Activated naive CD4-positive, alpha-beta T cell treated with anti-CD3 and anti-CD28 coated beads, Interleukin-2, amount 10 ng/mL, durations not matched to agents 7 days and 5 days (primary cell): ENCODE measurements at places on chromosomes 5 and 9.

DNA sequence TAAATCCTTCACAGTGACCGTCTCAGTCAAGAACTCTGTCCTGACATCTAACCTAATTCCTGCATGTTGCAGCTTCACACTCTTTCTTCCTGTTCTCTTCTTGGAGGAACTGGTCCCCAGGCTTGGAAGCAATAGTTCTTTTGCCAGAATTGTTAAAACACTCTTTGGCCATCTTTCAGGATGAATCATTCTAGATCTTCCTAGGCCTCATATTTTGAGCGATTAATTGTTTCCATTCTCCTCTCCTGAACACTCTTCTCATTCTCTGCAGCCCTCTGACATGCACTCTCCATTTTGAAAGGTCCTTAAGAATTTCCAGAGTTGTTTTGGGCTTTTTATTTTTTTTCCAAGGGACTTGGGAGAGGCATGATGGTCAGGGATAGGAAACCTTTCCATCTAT, 85.8 kb downstream of the FAM114A2 start:
- DNase-seq = no peak

- no peak for DNase-seq
Observed at GRCh38 chr5:160799184-160799583, 52.8 kb downstream of the ATP10B start.

DNA sequence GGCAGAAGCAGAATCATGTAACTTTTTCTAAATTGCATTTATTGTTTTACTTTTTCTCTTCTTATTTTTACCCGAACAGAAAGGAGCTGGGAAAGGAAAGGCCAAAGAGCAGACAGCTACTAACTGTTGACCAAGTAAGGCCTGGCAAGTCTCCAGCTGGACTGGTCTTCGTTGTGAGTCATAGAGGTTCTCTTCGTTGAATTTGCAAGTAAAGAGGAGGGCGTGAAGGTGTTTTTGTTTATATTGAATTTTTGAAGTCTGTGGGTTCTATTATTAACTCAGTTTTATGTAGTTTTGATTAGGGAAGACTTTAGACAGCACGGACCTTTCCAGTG, 416.5 kb upstream of the CCNH start:
- no peak for DNase-seq

- no peak for DNase-seq
Observed at GRCh38 chr5:126280343-126280742, 142.9 kb upstream of the GRAMD2B start.

GRCh38 chr5:152465140-152465539, 60.1 kb upstream of the NMUR2 start:
- no peak for DNase-seq

DNA sequence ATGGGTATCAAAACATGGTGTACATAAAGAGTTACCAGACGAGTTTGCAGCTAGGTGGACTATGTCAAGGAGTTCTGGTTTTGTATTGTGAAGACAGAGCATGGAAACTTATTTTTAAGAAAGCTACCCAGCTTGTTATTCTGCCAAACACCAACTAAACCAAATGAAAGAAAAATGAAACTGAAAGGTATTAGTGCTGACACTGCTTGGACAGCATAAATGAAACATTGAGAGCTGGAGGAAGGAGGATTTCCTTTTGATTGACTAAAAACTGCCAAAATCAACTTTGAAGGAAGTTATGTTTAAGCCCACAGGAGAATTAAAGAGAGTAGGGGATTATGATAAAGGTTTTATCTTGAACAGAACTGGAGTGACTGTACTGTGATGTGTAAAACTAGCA, 766.2 kb downstream of the PTPRD start:
- DNase-seq = no peak

DNA sequence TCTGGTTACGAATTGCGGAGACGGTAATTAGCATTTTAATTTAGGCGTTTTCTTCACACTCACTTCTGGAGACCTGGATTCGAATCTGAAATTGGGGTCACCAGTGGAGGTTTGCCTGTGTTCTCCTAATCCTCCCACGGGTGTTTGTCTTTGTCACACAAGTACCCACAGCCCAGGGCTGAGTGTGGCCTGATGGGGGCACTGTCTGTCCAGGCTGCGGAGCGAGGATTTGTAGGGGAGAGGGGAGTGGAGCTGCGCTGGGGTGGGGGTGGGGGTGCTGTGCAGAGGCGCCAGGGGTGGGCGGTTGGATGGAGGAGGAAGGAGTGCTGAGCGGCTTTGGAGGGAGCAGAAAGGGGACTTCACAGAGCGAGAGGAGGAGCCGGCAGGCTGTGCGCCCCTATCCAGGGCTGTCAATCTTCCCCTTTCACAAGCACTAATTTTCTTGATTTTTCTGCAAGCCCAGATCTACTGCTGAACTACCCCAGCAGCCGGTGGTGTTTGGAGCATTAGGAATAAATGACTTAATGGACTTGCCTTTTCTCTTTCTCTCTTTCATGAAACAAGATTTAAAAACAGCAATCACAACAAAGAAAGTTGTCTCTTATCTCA, 53.1 kb downstream of the TSPAN17 start:
- DNase-seq = peak; percentile 27

DNA sequence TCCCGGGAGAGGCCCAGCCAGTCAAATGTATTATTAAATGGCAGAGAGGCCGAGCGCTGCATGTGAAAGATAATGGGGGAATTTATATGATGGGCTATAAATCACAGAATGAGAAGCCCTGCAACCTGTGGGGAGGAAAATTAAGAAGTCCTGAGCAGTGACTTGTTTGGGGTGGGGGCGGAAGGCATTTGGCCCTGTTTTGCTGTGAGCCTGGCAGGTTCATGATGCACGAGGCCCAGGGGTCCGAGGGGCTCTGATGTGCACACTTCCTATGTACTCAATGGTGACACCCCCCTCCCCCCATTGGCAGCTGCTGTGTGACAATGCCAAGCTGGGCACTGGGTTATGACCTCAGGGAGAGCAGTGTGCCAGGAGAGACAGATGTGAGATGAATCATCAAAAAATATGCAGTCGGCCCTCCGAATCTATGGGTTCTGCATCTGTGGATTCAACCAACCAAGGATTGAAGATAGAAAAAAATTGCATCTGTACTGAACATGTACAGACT, 13.7 kb upstream of the DAB2IP start:
- no peak for DNase-seq

- DNase-seq = no peak
Observed at GRCh38 chr9:134406366-134407120, 80.3 kb downstream of the RXRA start.

DNA sequence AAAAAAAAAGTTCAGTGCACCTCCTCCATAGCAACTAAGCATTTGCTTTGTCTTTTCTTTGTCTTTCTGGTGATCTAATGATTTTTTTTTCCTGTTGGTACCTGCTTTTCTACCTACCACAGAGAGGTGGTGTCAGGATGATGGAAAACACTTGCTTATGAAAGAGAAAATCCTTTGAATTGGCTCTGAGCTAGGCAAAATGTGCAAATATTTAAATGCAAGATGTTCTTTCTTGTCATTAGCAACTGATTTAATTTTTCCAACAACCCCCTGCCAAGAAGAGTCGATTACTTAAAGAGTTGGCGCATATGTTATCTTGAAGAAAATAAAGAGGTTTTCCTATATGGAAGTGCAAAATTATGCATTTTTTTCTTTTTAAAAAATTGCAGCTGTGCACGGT, 37.7 kb downstream of the TNC start:
- no peak for DNase-seq

- no peak for DNase-seq
Observed at GRCh38 chr5:179624841-179625271, 1.4 kb upstream of the HNRNPH1 start.

- DNase-seq = no peak
Observed at GRCh38 chr5:61625137-61625561, 293.1 kb downstream of the ZSWIM6 start.

DNA sequence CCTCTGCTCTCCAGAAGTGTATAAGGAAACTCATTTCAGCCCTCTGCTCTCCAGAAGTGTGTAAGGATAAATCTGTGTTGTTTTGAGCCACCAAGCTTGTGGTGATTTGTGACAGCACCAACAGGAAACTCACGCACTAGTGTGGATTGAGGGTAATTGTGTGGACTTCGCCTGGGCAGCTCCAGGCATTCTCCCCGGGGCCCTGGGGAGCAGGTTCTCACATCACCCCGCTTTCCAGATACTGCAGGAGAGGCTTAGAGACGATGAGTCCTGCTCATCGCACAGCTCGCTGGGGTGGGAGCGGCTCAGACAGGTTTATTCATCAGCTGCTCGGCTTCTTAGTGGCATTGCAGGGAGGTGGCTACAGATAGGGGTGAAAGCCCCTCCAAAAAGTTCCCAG, 38.4 kb upstream of the RNF130 start:
- DNase-seq = peak; percentile 14

DNA sequence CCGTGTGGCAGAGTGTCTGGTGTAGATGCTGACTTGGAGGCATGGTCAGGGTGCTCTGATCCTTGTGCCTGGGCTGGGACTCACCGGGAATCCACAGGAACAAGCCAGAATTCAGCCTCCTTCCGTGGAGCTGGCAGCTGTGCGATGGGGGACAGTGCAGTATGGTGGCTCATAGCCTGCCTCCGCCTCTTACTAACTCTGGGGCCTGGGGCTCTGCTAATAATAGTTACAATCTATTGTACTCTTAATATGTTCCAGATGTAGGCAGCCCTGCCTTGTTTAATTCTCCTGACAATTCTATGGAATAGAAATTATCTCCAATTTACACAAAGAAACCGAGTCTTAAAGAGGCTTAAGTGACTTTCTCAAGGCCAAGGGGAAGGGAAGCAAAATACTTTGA, 77.6 kb downstream of the PCDH1 start:
- DNase-seq = no peak

DNA sequence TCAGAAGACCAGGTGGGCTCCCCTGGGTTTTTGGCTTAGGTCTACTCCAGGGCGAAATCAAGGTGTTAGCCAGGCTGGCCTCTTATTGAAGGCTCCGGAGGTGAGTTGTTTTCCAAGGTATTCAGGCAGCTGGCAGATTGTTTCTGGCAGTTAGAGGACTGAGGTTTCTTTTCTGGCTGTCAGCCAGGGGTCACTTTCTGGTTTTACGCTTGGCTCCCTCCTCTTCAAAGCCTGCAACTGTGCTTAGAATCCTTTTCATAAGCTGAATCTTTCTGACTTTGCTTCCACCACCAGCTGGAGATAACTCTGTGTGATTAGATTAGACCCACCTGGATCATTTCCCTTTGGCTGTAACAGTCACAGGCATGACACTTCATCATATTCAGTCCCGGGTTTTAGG, 24.6 kb downstream of the RFK start:
- DNase-seq = no peak

DNA sequence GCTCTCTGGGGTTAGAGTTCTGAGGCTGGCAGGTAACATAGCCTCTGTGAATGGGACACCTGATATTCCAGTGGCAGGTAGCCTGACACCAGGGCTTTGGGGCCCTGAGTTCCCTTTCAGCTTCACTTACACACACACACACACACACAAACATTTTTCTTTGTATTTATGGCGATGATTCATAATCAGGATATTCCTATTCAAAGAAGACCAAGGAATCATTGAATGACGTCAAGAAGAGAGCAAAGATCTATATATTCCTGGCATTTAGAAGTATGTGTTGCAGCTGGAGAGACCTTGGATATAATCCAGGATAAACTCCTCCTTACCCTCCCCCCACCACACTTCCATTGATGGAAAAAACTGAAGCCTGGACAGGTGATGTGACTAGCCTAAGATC, 7.9 kb upstream of the ENTREP1 start:
- DNase-seq = no peak

GRCh38 chr9:90074316-90074962, 469.6 kb downstream of the GADD45G start:
- DNase-seq = no peak

DNA sequence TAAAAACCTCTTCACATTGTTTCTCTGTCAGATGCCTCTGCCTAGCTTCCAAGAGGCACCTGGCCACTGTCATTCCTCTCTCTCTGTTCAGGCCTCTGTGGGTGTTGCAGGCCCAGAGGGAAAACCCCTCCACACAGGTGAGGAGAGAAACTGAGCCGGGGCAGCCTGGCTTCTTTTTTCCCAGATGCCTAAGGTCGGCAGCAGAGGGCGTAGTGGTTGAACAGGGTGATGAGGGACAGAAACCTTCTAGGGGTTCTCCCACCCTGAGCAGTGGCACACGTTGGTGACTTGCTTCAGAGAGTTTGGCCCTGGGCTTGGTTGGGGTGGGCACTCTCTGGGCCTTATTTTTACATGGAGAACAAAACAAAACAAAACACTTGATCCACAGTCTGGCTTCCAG, 12.2 kb downstream of the IL9 start:
- DNase-seq = no peak

- no peak for DNase-seq
Observed at GRCh38 chr9:36874921-36875320, 159.1 kb downstream of the PAX5 start.

DNA sequence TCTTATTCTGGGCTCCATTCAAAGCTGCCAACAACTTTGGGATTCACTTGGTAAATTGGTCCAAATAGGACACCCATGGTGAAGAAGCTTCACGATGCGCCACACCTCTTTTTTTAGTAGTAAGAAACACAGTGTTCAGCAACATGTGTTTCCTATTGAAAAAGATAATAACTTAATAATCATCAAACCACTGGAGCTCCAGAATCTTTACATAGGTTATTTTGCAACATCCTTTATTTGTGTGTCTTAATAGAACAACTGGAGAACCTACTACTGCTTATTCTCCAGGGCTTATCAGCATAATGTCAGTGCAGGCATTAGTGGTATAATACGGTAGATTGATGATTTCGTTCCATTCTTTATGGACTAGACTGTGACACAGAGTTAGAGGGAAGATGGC, 63.3 kb upstream of the DAPK1 start:
- DNase-seq = no peak

DNA sequence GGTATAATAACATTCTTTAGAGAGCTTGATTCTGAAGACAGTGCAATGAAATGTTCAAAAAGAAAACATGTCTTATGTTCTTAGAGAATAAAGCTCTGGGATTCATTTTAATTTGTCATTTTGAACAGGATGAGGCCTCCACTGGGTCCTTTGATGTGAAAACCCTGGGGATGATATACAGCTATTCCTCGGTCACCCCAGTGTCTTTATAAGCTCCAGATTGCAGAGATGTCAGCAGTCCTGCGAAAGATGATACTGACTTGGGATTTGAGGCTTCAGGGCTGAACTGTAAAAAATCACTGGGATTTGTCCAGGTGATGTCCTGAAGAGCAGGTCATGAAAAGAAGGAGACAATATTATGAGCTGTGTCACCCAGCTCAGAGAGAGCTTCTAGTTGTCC, 529.7 kb upstream of the ZNF608 start:
- DNase-seq = no peak

GRCh38 chr9:94888775-94889174, 162.3 kb downstream of the AOPEP start:
- DNase-seq = no peak

DNA sequence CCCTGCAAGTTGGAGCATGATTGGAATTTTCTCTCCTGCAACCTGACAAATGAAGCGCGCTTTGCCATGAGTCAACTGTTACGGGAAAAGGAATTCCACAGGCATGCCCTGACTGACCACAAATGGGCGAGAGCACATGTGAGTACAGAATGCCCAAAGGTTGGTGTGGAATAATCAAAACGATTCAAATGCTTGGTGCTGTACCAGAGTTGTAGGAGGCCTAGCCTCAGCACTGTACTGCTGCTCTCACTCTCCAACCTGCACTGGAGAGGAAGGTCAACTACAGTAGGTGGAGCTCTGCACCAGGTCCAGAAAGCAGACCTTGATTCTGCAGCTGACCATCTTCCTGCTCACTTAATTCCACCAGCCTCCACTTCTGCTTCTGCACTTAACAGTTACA, 406.9 kb upstream of the ACTBL2 start:
- no peak for DNase-seq

GRCh38 chr5:112186401-112186990, 232.6 kb downstream of the EPB41L4A start:
- no peak for DNase-seq

GRCh38 chr5:123864578-123864977, 352.6 kb downstream of the CSNK1G3 start:
- DNase-seq = no peak
